Lung (tissue), 17 donors: ENCODE measurements at places on chromosomes 1 and 21.

- DNase-seq = peak; percentile 97
Measured at GRCh38 chr1:3772027-3772714, 378 bp upstream of the SMIM1 start.

DNA sequence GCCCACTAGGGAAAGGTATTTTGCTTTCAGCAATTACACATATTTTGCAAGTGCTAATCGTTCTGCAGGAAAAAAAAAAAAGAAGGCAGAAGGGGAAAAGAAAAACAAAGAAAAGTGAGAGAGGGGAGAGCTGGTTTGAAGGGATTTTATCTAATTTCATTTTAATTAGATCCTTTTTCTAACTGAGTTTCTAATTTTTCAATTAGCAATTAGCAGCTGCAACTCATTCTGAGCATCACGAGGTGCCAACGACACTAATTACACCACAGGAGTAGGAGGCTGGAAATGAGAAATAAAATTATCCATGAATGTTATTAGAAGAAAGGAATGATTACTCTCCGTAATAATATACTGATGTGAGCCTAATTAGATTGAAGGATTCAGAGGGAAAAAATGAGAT lies 481.0 kb upstream of the CAMK1G start:
- no peak for DNase-seq

DNA sequence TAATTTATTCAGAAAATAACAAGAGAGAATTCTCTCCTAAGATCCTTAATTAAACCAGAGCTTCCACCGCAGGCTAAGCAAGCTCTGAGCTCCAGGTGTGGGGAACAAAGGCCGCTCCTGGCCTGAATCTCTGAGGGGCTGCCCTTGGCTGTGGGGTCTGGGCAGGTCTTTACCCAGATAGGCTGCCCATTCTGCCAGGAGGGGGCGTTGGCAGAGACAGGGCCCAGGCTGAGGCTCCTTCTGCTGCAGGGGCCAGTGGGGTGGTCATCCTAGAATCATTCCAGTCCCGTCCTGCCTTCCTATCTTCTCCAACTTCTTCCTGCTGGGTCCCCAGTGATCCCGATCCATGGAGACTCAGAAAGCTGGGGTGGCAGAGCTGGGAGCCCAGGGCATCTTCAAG lies 82.9 kb upstream of the POU3F1 start:
- no peak for DNase-seq

- peak; percentile 51 for DNase-seq
Measured at GRCh38 chr1:216596281-216596862, 126.9 kb downstream of the ESRRG start.

DNA sequence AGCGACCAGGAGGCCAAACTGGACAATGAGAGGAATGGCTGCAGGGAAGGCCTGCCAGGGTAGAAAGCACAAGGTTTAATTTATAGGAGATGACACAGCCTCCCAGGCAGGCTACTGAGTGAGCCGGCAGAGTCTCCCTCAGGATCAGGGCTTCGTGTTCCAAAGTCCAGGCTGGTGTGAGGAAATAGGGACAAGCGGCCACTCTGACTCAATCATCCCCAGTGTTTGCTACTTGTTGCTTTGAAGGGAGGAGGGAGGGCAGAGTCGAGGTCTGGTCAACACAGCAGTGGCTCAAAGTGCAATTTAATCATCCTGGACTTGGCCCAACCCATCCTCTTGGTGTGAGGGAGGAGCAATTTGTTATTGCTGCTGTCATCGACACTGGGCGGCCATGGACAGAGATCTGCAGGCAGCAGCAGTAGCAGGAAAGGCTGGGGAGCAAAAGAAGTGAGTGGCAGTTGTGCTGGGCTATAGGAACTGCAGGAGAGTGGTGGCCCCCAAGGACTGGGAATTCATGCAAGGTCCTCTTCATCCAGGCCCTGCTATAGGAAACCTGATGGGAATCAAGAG lies 27.5 kb downstream of the TBX15 start:
- DNase-seq = no peak

DNA sequence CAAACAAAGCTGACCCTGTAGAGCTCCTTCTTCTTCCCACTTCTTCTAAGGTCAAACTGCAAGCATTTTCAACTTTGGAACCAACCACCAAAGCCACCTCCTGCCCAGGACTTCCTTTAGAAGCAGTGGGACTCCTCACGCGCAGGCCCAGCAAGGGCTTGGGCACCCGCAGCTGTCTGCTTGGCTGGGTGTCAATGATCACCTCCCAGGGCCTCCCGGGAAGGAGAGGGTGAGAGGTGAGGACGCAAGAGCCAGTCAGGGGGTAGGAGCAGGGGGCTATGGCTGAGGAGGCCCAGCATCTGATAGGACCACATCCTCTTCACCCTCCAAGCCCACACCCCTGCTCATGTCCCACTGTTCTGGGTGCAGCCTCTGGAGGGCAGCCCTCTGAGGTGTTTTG lies 10.2 kb downstream of the KLHL21 start:
- DNase-seq = no peak

- no peak for DNase-seq
Measured at GRCh38 chr1:205610036-205610435, 21.8 kb downstream of the ELK4 start.

- no peak for DNase-seq
Measured at GRCh38 chr1:192489047-192489446, 86.5 kb upstream of the RGS1 start.

DNA sequence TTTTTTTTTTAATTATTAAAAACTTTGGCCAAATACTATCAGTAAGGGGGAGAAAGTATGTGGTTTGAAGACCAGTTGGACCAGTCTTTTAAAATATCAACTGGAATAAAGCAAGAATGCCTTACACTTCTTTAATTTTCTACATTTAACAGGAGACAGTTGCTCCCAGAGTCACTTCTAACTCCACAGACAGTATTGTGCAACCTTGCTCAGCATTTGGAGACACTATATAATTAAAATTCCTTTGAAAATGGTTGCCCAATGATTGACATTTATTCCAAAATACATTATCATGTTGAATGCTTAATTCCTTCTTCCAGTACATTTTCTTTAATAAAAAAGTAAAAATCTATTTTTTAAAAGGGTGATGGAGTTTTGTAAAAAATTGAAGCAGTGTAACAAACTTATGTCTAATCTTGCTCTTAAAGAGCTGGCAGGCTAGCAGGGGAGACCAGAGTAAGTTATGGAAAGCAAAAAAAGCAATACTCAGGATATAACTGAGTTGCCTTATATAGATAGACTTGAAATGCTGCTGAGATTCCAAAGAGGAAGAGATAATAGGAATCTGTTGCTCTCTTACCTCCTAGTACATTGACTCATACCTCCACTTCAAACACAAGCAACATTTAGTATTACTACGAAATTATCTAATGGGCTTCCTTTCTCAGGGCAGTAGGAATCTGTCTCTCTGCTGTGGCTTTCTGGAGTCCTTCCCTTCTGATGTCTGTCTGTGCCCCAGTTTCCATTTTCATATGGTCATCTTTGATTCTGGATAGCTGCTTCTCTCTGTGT lies 69.7 kb upstream of the RGL1 start:
- DNase-seq = no peak

DNA sequence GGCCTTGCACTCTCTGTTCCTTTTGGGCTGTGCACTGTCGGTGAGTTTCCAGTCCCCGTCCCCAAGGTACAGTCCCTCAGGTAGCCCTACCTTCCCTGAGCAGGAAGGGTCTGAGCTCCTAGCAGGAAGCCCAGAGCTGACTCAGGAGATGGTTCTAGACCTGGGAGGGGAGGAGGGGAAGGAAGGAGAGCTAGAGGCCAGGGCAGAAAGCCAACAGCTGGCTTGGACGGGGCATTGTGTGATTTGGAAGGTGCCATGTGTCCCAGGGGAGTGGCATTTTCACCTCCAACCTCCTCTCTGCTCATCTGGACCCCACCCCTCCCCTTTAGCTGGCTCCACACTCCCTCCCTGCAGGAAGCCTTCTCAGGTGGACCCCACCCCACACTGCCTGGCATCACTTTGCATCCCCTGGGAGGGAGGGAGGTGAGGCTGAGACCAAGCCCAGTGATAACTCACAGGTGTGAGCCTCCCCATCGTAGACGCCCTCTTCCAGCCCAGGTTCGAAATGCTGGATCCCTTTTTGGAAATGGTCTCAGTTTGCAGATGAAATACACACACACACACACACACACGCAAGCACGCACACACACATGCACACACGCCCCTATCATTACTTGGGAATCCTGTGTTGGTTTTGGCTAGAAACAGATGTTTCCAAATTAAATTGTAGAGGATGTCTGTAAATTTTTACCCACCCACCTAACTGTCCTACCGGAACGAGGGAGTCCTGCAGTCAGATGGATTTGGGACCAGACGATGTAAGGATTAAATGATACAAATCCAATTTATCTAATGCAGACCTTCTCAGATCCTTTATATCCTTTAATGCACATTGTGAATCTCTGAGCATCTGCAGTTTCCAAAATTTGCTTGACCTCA lies 19.7 kb upstream of the IFNLR1 start:
- no peak for DNase-seq

GRCh38 chr1:57826535-57826934 lies 402.7 kb upstream of the DAB1 start:
- DNase-seq = no peak

GRCh38 chr1:205183676-205184335 lies 27.7 kb downstream of the DSTYK start:
- DNase-seq = no peak

- DNase-seq = no peak
Measured at GRCh38 chr1:167084757-167085156, 5.4 kb downstream of the GPA33 start.

GRCh38 chr1:14949270-14949835 lies 204.2 kb upstream of the TMEM51 start:
- no peak for DNase-seq

DNA sequence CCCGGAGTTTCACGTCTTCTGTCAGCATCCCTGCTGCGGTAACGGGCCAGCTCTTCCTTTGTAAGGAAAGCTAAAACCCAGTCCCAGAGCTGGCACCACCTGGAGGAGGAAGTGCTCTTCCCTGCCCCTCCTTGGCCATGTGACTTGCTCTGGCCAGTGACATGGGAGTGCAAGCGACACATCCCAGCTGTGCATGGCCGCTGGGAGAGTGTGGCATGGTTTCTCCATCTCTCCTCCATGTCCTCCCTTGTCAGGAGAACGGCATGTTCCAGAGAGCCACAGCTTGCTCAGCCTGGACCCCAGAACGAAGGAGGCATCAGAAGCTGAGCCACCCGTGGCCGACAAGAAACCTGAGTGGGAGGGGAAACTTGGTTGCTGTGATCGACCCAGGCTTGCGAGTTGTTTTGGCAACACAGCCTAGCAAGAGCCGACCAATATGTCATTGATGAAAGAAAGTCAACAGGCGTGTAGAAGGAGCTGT lies 2.7 kb upstream of the PRXL2B start:
- DNase-seq = peak; percentile 85

GRCh38 chr1:30330644-30331043 lies 392.7 kb downstream of the MATN1 start:
- DNase-seq = no peak

- DNase-seq = peak; percentile 93
Measured at GRCh38 chr1:154884869-154885701, 15.0 kb upstream of the KCNN3 start.

- DNase-seq = no peak
Measured at GRCh38 chr1:4061521-4062031, 161.5 kb upstream of the C1orf174 start.

DNA sequence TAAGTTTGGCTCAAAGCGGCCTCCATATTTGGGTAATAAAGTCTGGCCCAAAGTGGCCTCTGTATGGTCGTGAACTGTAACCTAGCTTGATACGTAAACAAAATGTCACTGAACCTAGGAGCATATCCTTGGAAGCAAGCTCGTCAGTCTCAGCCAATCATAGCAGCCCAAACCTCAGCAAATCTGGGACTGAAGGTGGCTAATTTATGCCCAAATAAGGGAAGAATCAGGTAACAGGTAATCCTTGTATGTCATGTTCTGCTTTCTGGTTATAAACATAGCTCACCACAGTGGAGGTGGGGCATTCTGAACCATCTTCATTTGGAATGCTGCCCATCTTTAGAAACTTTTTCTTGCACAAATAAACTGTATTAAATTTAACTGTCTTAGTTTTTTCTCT lies 281.1 kb downstream of the TTLL7 start:
- DNase-seq = no peak

DNA sequence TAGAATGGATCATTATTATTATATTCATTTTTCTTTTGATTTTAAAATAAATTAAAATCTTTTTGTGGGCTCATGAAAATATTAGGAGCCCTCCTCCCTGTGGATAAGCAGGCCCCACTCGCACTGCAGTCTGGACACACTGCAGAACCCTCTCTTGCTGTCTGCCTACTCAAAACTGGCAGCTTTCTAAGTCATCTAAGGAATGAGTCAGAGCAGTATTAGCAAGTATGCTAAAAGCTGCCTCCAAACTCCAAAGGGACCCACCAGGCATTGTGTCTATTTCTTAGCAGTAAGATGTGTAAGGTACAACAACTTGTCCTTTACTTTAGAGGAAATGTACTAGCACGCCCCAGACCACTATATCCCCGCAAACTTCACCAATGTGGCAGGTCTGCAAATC lies 108.8 kb downstream of the SYF2 start:
- DNase-seq = no peak

GRCh38 chr1:101769520-101769919 lies 227.2 kb downstream of the OLFM3 start:
- DNase-seq = no peak

DNA sequence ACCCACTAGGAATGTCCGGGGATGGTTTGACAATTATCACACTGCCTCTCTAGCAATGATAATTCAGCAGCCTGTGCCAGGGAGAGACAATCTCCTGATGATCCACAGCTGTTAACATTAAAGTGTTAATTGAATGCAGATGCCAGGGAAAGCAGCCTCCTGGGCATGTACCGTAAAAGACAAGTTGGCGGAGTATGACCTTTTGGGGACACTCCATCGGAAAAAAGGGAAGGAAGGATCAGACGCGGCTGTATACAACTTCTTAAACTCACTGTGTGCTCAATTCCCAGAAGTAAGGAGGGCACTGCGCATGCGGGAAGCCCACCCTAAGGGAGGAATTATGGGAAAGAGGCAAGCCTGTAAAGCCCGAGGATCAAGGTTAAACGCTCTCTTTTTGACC lies 62.6 kb downstream of the MAP3K7CL start:
- no peak for DNase-seq

DNA sequence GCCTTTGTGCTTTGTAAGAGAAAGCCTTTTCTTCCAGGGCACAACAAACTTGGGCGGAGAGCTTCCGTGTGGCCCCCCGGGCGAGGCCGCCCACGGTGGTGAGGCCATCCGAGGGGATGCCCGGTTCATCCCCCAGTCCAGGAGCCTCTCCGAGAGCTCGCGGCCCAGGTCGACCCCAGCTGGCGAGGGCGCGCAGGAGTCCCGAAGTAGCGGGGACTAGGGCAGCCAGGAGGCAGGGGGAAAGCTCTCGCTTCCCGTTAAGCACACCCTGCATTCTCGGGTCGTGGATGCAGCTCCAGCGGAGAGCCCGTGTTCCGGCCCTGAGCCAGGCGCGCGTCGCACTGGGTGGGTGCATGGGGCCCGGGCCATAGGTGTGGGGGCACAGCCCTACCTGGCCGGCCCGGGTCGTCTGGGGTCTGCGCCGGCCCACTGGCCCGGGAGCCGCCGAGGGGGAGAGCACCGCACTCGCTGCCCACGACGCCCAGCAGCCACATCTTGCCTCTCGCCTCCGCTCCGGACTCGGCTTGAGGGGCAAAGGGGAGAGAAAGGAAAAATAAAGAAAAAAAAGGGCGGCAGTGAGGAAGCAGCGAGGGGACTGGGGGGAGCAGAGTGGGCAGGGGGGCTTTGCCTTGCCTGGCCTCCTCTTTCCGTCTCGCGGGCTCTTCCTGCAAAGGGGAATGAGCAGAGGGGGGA lies 1.8 kb downstream of the RNF220 start:
- no peak for DNase-seq
